ENCODE measurements at places on chromosomes 7 and 10.

DNA sequence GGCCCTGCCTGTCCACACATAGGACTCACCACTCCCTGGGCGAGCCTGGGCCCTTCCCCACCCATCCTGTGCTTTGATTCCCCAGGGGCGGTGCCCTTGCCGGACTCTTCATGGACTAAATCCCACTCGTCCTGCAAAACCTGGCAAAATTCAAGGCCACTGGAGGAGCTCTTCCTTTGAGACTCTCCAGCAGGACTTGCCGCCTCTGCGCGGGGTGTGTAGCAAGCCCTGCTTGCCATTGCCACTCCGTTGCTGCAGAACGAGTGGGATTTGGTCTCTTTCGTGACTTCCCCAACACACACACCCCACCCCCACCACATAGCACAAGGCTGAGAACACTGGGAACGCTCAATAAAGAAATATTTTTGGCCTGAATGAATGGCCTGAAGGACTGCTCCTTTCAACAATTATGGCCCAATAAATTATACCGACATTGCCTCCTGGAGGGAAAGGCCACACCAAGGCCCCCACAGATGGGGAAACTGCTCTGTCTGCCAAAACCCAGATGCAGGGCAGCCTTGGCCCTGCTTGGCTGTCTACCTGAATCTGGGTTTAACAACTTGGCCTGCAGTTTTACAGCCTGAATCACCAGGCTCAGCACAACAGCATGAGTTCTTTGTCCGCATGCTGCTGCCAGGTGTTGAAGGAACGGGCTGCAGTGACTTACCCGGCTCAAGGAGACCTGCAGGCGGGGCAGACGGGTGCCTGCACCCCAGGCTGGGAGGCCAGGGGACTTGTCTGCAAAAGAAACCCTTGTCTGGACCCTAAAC is 72.8 kb upstream of the KAT6B start:
- DNase-seq, result peak; percentile 89

GRCh38 chr7:153507885-153508284 is 544.3 kb upstream of the DPP6 start:
- no peak for DNase-seq

GRCh38 chr10:18399158-18399557 is 252.2 kb downstream of the NSUN6 start:
- DNase-seq, result no peak

DNA sequence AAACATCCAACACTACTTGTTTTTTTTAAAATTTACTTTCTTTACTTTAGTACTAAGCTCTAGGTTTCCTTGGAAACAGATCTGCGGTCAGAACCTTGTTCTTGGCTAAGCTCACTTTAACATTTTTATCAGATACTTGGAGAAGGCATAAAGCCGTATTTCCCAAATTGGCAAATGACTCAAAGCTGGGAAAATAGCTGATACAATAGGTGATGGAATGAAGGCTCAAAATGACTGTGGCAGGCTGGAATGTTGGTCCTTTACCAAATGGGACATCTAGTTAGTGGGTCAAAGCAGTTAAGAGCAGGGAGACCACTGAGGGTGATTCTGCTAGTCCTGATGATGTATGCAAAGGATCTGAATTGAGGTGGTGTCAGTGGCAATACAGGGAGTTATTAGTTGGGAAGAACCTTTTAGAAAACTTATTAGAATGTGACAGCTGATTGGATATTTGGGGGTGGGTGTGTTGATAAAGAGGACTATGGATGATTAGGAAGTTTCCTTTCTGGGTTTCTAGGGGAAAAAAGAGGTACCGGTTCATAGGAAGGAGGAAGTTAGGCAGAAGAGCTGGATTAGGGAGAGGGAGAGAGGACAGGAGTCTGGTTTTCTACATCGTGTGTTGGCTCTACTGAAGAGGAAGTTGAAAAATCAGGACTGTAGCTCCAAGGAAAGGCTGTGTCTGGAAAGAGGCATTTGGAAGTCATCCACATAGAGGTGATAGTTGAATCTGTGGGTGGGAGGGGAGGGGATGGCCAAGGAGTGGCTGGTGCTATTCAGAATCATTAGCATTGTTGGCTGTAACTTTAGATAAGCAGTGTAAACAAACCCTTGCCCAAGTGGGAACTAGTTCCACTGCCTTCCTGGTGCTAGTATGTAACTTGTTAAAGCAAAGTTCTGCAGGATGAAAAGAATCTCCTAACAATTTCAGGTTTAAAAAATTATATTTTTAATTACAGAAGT is 13.1 kb downstream of the PLCE1 start:
- peak; percentile 53 for DNase-seq

DNA sequence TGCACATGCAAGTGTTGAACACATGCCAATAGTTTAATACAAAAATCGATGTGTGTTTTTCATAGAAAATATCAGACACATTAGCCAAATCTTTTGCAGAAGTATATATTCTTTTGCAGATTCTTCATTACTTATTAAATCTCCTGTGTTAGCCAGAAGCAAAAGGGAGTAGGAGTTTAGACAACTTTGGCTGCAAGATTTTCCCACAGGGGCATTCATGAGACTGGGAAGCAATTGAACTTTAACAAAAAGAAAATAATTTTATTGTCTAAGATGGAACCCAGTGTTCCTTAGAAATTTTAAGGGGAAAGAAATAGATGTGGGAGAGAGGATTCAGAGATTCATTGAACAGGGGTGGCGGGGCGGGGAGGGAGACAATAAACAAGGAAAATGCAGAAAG is 1336.0 kb downstream of the GATA3 start:
- DNase-seq, result no peak

DNA sequence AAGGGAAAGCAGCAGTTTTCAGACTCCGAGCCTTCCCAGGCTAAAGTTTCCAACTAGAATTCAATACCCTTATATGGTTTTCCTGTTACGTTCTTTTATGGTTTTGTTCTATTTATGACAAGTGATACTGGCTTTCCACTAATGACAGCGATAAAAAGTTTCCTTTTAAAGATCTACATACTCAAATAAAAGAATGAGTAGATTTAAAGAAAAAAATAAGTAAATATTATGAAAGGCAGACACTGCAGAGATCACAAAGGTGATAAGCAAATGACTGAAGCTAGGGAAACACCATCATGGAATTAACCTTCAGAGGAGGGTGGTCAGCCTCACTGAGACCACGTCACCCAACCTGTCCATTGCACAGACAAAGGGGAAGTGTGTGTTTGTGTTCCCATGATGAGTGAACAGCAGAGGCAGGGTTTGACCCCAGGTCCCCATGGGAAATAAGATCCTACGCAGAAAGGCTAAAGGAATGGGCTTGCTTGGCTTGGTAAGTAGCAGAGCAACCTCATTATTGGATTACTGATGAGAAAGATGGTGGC is 4.0 kb downstream of the VSIR start:
- no peak for DNase-seq

GRCh38 chr10:95343573-95343972 is 52.8 kb upstream of the PDLIM1 start:
- no peak for DNase-seq

GRCh38 chr7:120337308-120337907 is 64.4 kb downstream of the KCND2 start:
- no peak for DNase-seq

- no peak for DNase-seq
Observed at GRCh38 chr10:81498011-81498551, 376.9 kb upstream of the NRG3 start.

DNA sequence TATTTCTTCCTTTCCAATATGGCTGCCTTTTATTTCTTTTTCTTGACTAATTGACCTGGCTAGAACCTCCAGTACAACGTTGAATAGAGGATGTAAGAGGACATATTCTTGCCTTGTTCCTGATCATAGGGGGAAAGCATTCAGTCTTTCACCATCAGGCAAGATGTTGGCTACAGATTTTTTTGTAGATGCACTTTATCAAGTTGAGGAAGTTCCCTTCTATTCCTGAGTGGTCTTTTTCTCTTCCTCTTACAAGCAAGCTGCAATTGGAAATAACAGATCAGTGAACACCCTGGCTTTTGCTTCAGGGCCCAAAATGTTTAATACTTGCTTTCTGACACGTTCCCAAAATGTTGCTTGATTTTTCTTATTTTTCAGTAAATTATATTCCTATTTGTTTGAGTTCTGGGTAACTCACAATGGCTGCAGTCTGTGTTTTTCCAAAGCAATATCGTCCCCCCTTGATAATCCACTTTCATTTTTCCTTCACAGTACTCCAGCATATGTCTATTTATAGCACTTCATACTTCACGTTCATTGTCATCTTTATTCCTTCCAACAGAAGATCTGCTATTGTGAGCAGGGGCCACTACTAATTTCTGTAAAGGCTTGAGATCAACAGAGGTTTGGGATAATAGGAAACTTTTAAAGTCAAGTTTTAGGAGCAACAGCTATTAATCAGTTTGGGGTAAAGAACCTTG is 11.7 kb downstream of the CPEB3 start:
- DNase-seq, result no peak

- no peak for DNase-seq
Observed at GRCh38 chr7:107957436-107957835, 45.5 kb downstream of the LAMB1 start.

- DNase-seq, result no peak
Observed at GRCh38 chr7:116802746-116803152, 59.6 kb upstream of the CAPZA2 start.

DNA sequence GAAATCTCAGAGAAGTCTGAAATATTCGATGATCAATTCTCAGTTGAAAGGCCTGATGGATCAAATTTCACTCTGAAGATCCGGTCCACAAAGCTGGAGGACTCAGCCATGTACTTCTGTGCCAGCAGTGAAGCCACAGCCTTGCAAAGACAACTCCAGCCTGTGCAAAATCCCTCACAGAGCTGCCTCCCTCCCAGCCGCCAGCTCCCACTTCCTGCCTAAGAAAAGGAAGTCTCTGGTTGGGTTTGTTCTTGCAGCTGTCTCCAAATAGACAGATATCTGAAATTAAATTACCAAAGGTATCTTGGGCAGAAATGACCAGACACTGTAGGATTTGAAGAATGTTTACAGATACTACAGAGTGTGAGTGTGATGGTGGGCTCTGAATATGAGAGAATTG is 43.4 kb upstream of the PRSS58 start:
- no peak for DNase-seq

DNA sequence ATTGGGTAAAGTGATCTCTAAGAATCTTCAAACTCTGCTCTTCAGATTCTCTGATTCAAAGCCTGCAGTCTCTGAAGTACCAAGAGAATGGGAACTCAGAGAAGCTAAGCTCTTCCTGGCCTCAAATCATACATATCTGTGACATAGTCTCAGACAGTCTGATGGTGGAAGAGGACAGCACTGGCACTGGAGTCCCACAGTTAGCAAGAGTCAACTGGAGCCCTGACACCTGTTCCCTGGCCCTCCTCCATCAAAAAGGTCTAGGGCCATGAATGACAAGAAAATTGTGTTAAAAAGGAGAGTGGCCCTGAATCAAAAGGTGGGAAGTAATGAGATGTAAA is 37.7 kb downstream of the PRSS2 start:
- no peak for DNase-seq

DNA sequence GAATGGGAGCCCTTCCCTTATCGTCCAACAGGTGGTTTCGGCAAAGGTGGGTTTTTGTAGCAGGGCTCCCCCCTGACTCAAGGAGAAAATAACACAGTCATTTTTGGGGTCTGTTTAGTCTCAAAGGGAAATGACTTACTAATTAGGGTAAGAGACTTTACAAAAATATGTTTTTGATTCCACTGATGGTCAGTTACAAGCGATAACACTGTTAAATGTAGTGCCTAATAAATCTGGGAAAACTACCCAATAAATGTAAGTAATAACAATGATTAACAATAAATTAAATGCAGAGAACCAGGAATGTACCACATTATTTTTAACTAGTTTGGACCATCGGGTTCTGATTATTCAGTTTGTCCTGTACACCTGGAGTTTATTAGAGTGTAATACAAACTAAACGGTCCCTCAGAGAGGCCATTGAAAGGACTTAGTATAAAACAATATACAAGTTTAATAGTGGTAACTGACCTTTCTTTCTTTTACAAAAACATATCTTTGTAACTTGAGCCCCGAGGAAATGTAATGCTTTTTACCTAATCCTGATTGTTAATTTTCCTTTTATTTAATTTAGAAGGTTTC is 216.2 kb upstream of the HABP2 start:
- no peak for DNase-seq

DNA sequence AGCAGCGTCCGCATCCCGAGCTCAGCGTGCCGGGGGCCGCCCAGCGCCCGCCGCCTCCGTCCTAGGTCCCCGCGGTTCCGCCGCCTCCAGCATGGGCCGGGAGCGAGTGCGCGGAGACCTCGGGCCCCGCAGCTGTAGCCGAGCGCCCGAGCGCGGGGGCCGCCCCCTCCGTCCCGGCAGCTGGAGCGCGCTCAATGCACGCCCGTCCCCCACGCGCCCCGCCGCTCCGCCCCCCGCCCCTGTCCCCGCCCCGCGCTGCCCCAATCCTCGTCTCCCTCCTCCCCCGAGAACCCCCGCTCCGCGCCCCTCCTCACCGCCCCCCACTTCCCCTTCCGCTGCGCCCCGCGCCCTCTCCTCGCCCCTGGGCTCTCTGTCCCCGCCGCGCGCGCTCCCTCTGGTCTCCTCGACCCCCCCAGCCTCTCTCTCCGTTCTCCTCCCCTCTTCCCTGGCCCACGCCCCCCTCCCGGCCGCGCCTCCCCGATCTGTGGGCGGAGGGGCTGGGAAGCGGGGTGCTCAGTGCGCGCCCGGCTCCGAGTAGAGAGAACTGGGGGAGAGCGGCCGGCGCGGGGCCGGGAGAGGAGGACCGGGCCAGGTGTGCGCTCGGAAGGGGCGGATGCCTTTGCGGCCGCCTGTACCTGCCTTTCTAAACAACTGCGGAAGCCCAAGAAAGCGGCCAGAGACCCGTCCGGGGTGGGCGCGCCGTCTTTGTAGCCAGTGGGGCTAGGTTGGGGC is at the start of gene VIPR2:
Gene VIPR2 (minus strand): TSS at position 110 of the 732 bp plus-strand sequence. CDS start 96 bp downstream, at position 14.
- DNase-seq, result no peak

- no peak for DNase-seq
Observed at GRCh38 chr10:49767752-49768151, 5.6 kb upstream of the OGDHL start.

GRCh38 chr10:33735464-33735923 is 401.0 kb upstream of the NRP1 start:
- no peak for DNase-seq

DNA sequence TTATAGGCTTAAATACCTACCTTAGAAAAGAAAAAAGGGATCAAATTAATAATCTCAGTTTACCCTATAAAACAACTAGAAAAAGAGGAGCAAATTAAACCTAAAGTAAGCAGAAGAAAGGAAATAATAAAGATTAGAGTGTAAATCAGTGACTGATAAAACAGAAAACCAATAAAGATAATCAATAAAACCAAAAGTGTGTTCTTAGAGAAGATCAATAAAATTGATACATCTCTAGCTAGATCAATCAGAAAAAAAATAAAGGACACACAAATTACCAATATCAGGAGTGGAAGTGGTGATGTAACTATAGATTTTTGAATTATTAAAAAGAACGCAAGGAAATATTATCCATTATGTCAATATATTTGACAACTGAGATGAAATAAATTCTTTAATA is 69.2 kb upstream of the NAMPT start:
- no peak for DNase-seq

- no peak for DNase-seq
Observed at GRCh38 chr10:29970576-29970975, 88.8 kb downstream of the JCAD start.

Data from fibroblast of skin of left biceps (primary cell).